Fibroblast of the aortic adventitia (primary cell): ENCODE measurements at places on chromosomes 6 and 20.
A peak's percentile ranks its signal among the peaks of the same experiment; 100 is the strongest.

- peak; percentile 98 for DNase-seq
Observed at GRCh38 chr20:44720997-44721784, 6.0 kb downstream of the CCN5 start.

GRCh38 chr6:69044534-69044933 lies 409.5 kb downstream of the ADGRB3 start:
- DNase-seq, result peak; percentile 37

GRCh38 chr20:37567331-37567665 lies 39.6 kb upstream of the BLCAP start:
- DNase-seq, result no peak

- no peak for DNase-seq
Observed at GRCh38 chr6:151900256-151900655, 92.8 kb downstream of the ESR1 start.

- peak; percentile 83 for DNase-seq
Observed at GRCh38 chr6:111711984-111712752, 106.5 kb upstream of the TRAF3IP2 start.

- DNase-seq, result no peak
Observed at GRCh38 chr6:166469426-166469961, 86.8 kb upstream of the MPC1 start.

DNA sequence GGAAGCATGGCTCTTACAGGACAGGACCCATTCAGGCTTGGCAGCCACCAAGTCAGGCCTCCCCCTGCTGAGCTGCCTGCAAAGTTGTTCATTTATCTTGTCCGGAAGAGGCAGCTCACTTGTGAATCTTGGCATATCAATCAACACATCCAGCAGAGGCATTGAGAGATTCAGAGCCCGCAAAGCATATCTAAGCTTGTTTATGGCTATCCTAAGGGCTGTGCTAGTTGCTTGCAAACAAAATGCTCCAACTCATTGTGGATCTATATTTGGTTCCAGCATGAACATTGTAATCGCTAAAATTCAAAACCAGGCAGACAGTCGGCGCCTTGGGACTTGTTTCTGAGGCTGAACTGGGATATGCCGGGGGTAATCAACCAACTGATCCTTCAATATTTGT lies 106.1 kb downstream of the UNC5CL start:
- no peak for DNase-seq

- DNase-seq, result no peak
Observed at GRCh38 chr20:62479156-62479555, 3.4 kb upstream of the GATA5 start.

DNA sequence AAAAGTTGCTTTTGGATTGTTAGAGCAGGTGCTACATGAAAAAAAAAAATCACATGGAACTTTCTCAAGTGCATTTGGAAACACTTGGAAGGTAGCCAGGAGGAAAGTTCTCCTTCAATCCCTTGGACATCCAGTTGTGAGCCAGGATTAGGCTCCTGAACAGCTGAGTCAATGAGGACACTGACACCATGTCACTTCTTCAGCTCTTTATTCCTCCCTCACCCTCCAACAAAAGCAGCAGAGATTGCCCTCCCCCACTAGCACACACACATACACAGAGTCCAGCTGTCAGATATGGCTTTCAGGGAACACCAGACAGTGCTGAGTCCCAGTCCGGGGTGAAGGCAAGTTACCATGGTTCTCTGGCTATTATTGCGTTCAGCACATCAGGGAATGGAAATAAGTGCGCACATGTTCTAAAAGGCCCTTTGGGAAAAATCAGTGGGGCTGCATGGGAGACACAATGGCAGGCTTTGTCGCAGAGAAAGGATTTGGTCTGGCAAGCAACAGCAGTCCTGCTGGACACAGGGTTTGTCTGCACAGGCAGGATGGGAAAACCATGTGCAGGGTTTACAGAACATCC lies 124.7 kb upstream of the MARCKS start:
- DNase-seq, result peak; percentile 61

- DNase-seq, result no peak
Observed at GRCh38 chr20:20690676-20691476, 21.6 kb downstream of the RALGAPA2 start.

- no peak for DNase-seq
Observed at GRCh38 chr20:59984541-59984940, 26.3 kb downstream of the CDH26 start.

GRCh38 chr6:52598123-52598823 lies 21.4 kb upstream of the TRAM2 start:
- peak; percentile 77 for DNase-seq

GRCh38 chr6:26216886-26217713 lies 129.9 kb downstream of the HFE start:
- peak; percentile 88 for DNase-seq

DNA sequence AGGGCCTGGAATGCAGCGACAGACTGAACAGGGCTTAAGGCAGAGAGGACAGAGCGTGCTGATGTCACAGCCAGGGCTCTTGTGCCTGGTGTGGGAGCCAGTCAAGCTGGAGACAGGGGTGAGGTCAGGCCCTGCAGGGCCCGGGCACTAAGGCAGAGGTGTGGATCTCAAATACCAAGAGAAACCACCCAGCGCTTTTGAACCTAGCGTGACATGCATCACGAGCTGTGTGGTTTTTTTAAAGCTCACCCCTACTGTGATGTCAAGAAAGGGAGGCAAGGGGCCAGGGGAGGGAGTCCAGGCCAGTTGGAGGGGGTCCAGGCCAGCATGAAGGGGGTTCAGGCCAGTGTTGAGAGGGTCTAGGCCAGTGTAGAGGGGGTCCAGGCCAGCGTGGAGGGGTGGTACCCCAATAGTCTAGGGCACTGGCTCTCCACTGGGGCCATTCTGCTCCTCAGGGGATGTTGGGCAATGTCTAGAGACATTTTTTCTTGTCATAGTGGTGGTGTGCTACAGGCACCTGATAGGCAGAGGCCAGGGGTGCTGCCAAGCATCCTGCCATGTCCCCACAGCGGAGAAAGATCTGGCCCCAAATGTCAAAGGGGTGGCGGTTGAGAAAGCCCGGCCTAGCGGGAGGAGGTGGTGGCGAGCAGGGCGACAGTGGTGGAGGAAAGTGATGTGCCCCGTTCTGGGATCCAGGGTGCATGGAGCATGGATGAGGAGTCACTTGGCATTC lies 42.6 kb downstream of the RBM38 start:
- no peak for DNase-seq

GRCh38 chr6:14658886-14659561 lies 541.5 kb downstream of the CD83 start:
- DNase-seq, result peak; percentile 35
